Stimulated activated CD8-positive, alpha-beta memory T cell treated with anti-CD3 and anti-CD28 coated beads, Interleukin-2, amount 100 ng/mL, for 1 hour (primary cell): ENCODE measurements at places on chromosomes 11 and 22.

GRCh38 chr11:13040969-13041561 is 31.9 kb downstream of the RASSF10 start:
- DNase-seq: no peak

DNA sequence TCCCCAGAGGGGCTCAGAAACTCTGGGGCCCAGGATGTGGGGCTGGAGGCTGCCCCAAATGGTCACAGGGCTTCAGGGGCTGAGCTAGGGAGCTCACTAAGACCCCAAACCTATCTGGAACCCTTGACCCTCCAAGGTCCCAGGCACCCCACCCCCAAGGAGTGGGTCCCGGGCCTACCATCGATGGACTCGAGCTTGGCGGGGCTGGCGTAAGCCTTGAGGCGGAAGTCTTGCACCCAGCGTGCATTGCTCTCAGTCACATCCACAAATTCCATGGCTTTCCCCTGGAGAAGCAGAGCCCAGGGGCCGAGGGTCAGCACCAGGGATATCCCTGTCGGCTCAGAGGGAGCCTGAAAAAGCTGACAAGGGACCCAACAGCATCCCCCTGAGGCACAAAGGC is 3.5 kb downstream of the GATD1 start:
- no peak for DNase-seq

DNA sequence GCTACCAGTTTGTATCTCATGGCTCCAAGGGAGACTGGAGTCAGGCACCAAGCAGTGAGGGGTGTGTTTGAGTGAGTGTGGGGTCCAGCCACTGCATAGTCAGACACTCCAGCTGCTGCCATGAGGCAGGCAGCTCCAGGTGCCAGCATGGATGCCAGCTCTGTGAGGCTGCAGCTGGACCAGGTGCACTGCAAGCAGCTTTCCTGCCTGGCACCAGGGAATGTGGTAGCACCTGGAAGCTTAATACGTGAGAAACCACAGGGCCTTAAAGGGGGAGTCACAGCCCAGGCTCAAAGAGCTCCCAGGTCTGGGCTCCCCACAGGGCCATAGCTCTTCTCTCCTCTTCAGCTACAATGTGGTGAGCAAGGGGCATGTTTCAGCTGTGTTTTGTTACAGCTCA is 817.8 kb upstream of the LUZP2 start:
- DNase-seq: no peak

- DNase-seq: no peak
Measured at GRCh38 chr11:73463359-73463758, 87.2 kb downstream of the RELT start.

DNA sequence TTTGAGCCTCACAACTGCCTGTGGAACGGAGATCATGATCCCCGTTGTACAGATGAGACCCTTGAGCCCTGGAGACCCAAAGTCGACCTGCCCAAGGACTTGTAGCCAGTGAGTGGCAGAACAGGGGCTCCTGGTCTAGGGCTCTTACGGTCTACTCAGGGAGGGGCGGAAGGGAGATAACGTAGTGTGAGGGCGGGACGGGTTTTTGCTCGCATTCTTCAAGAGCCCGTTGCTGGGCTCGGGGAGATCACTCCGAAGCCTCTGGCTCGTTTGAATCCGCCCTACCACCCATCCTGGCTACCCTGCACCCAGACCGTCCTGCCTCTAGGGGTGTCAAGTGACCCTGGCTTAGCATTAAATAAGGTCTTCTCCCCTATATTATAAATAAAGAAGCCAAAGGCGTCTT is 639 bp downstream of the CRY2 start:
- no peak for DNase-seq
